Stimulated activated CD8-positive, alpha-beta memory T cell treated with anti-CD3 and anti-CD28 coated beads, Interleukin-15, amount 100 ng/mL, for 24 hours (primary cell): ENCODE measurements at places on chromosomes 12 and 14.
A peak's percentile ranks its signal among the peaks of the same experiment; 100 is the strongest.

DNA sequence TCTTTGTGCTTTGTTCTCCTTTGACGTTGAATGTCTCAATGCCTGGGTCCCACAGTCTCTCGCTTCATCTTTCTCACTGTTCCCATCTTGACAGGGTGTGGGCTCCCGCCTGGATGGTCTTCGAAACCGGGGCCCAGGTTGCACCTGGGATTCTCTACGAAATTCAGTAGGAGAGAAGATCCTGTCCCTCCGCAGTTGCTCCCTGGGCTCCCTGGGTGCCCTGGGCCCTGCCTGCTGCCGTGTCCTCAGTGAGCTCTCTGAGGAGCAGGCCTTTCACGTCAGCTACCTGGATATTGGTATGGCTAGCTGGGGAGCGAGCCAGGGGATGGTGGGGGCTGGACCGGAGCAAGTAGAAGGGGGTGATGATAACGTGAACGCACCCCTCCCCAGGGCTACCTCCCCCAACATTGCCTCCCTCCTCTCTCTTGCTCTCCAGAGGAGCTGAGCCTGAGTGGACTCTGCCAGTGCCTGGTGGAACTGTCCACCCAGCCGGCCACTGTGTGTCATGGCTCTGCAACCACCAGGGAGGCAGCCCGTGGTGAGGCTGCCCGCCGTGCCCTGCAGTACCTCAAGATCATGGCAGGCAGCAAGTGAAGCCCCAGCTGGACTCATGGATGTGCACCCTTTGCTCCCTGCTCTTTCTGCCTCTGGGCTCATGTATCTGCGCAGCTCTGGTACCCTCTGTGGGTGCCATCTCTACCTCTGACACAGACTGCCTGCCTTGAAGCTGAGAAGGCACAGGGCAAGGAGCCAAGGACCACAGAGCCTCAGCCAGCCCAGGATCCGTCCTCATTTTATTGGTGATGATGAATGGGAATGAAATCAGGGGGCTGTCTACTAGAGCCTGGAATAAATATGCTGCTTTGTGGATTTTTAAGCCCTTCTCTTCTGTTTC is 1.5 kb downstream of the NPFF start:
- no peak for DNase-seq

DNA sequence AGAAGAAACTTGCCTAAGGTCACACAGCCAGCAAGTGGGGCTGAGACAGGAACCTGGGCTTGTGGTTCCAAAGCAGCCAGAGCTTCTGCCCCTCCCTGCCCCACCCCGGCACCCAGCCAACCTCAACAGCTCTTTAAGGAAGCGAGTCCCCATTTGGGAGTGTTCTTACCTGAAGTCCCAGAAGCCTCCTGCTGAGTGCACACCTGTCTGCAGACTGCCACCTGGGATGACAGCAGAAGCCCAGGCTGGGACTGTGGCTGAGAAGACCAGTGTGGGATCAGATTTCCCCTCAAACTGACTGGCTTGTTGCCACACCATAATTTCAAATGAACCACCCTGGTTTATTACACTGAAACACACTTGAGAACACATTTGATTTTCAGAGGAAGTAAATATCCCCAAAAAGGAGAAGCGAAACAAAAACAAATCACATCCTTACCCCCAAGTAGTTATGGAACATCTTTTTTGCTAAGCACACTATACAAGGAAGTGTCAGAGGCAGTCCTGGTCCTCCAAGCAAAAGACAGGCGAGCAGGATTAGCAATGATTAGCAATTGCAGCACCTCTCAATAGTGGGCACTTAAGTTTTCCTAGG is 6.3 kb upstream of the RIN3 start:
- DNase-seq, result no peak

DNA sequence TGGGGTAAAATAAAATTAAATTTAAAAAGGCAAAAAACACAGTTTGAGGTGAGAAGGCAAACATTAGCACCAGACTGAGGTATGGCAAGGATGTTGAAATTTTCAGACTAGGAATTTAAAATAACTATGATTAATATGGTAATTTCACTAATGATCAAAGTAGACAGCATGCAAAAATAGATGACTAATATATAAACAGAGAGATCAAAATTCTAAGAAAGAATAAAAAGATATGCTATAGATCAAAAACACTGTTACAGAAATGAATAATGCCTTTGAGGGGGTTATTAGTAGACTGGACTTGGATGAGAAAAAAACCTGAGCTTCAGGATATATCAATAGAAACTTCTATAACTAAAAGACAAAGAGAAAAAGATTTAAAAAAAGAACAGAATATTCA is 14.4 kb upstream of the GALNT8 start:
- no peak for DNase-seq

DNA sequence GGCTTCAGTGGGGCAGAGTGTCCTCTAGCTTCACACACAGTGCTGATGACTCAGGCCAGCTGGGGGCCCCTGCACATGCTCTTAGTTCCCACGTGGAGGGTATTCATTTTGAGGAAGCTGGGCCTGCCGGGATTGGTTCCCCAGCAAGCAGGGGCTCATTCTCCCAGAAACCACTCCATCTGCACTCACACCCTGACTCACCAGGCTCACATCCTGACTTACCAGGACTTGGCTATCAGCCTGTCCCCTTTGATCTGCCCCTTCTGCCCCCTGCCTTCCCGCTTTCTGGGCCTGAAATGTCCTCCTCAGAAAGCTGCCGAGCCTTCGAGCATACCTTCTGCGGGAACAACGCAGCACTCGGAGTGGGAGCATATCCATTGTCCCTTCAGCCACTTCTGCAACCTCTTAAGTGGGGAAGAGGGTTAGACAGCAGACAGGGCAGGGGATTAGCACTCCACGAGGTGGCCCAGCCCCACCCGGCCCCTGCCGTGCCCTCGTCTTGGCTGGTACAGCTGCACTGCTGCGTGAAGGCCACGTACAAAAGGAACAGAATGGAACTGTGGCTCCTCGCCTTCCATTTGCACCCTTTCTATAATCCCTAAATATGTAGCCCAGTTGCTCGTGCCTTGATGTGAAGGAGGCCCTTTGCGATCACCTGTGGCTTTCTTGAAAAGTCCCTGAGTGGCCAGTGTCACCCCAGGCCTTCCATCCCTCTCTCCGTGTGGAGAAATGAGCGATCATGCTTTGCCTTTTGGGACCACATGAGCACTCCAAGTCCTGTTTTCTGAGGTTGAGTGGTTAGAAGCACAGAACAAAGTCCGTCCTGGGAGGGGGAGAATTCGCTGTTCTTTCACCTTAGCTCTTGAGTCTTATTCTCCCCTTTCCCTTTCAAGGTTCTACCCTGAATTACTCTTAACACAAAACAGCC is 26.1 kb downstream of the TPCN1 start:
- no peak for DNase-seq

GRCh38 chr12:89346741-89347324 is 5.5 kb downstream of the DUSP6 start:
- DNase-seq, result no peak

- no peak for DNase-seq
Measured at GRCh38 chr12:99981639-99982190, 3.0 kb downstream of the ANKS1B start.

GRCh38 chr12:111753144-111753881 is 13.4 kb upstream of the ALDH2 start:
- no peak for DNase-seq

DNA sequence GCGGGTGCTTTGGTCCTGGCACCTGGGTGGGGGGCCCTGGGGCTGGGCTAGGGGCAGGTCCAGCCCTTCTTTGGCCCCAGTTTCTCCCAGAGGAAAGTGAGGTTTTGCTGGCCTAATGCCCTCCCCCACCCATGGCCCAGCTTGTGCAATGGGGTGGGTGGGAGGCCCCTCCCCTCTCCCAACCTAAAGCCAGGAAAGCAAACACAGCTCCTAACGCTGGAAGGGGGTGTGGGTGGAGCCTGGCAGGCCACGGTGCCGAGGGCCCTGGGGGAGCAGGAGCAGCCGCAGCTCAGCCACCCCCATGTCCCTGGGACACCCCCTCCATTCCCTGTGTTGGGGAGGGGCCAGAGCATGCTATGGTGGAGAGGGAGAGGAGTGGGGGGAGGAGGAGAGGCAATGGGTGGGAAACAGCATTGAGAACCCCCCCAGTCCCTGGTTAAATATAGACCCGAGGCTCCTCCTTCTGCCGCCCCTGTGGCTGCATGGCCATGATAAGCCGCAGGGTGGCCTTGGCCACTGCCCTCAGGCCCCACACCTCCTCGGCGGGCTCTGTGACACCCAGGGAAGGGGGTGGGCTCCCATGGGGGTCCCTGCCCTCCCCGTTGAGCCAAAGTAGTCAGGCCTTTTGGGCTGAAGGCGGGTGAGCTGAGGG is 4.7 kb downstream of the EXOC3L4 start:
- no peak for DNase-seq

DNA sequence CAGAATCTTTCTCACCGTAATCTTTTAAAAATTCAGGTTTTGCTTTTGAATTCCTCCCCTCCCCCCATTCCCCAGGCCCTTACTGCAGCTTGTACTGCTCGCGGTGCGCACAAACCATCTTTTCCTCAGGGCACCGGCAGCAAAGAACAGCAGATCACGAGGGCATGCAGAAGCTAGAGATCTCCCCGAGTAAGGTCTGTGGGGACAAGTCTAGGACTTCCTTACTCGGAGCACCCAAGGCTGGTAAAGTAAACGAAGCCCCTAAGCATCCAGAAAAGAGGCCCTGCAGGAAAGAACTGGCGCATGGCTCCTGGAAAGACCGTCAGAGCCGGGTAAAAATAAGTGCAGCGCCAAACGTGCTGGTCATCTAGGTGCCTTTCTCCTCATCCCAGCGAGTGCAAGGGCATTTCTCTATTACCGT is 727 bp downstream of the LDHB start:
- peak; percentile 12 for DNase-seq

- no peak for DNase-seq
Measured at GRCh38 chr14:93902619-93903307, 24.4 kb upstream of the FAM181A start.

GRCh38 chr12:64457032-64457431 is 5.1 kb downstream of the TBK1 start:
- no peak for DNase-seq

DNA sequence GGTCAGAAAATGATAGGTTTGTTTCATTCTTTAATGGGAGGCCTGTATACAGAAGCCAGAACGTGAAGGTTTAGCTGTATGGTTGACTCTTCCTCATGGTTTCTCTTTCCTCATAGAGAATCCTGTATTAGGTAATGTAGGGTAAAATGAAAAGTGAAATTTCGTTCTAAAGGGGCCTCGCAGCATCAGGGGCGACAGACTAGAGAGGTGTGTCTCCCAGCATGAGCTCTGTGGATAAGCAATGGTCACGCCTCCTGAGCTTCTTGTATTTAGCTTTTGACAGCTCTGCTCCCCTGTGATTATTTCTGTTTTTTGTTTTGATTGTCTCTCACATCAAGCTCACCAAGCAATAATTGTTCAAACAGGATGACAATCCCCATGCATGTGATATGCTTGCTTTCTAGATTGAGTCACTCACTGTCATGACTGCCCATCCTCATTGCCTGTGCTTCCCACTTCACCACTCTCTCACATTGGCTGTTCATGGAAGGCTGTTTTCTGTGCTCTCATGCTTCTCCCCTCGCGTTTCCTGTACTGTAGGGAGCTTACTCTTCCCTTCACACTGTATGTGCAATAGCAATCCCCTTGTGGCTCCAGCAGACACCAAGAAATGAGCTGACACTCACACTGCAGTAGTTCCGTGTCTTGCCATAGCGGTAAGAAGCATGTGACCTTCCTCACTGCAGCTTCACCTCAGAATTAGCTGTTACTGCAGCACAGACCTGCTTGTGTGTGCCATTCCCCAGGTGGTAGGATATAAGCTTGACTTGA is 44.0 kb downstream of the RAD52 start:
- no peak for DNase-seq

- no peak for DNase-seq
Measured at GRCh38 chr12:78240827-78241226, 410.1 kb downstream of the NAV3 start.
